ENCODE measurements at places on chromosomes 6 and 20.

GRCh38 chr20:16107172-16107870, 465.9 kb downstream of the KIF16B start:
- no peak overlapping the region for H3K4me3 ChIP-seq
- no peaks in the 10 kb centered on the region for H3K27me3 ChIP-seq
- H3K27ac ChIP-seq, result no peak overlapping the region
- no peak for DNase-seq
- H3K36me3 ChIP-seq, result no peaks in the 10 kb centered on the region

- H3K4me3 ChIP-seq, result no peak overlapping the region
- no peak for DNase-seq
- no peaks in the 10 kb centered on the region for H3K4me1 ChIP-seq
- no peaks in the 10 kb centered on the region for H3K27me3 ChIP-seq
- no peak overlapping the region for H3K27ac ChIP-seq
Observed at GRCh38 chr6:73329201-73329600, 24.9 kb downstream of the DPPA5 start.

DNA sequence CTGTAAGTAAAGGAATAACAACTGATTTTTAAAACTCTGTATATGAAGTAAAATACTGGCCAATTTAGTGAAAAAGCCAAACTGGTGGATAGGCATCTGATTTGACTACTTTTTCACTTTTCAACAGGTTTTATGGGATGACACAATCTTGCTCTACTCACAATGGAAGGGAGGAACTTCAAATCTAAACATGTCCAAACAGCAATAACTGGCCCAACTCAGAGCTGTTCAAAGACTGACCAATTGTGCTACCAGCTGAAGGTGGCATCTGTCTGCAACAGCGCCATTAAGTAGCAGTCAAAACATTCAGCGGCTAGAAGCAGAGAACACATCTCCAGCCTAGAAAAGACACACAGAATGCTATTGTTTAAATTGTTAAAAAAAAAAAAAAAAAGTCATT, 44.6 kb downstream of the SESN1 start:
- H3K27ac ChIP-seq, result no peak overlapping the region
- no peaks in the 10 kb centered on the region for H3K4me1 ChIP-seq
- H3K36me3 ChIP-seq, result no peaks in the 10 kb centered on the region
- no peak overlapping the region for H3K4me3 ChIP-seq
- no peak for DNase-seq

GRCh38 chr6:168574075-168574698, 133.2 kb downstream of the SMOC2 start:
- no peaks in the 10 kb centered on the region for H3K27me3 ChIP-seq
- H3K4me1 ChIP-seq, result no peaks in the 10 kb centered on the region
- DNase-seq, result no peak
- no peak overlapping the region for H3K27ac ChIP-seq

DNA sequence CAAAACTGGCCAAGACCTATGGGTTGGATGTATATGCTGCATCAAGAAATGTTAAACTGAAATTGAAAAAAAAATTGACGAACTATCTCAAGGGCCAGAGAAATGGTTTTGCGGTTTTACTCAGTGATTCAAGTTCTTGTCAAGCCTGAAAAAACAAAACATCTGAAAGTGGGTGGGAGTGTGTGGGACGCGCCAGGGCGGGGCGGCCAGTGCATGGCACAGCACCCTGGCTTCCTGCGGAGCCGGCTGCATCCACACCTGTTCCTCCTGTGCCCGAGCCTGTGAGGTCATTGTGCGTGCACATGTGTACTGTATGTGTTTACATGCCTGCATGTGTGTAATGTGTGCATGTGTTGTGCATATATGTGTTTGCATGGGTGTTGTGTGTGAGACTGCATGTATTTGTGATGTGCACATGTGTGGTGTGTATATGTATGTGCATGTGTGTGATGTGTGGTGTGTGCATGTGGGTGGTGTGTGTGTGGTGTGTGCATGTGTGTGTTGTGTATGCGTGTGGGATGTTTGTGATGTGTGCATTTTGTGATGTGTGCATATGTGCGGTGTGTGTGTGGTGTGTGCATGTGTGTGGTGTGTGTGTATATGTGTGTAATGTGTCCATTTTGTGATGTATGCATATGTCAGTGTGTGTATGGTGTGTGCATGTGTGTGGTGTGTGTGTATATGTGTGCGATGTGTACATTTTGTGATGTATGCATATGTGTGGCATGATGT, 59.8 kb downstream of the CDH4 start:
- no peak overlapping the region for H3K27ac ChIP-seq
- DNase-seq, result no peak
- no peaks in the 10 kb centered on the region for H3K27me3 ChIP-seq
- no peaks in the 10 kb centered on the region for H3K4me1 ChIP-seq
- no peaks in the 10 kb centered on the region for H3K36me3 ChIP-seq

DNA sequence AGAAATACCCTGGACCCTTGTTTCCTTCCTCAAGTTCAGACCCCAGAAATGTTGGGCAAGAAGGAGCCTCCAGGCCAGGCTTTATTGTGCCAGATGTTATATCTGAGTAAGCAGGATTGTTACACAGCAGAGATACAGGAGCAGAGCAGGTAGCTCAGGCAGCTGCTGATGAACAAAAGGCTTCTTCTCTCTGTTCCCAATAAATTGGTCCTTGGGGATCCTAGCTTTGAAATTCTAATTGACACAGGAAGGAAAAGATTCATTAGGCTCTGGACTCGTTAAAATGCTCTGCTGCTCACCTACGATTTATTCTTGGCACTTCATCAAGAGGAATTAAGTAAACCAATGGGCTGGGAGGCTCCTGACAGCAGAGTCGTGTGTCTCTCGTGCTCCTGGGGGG, 54.2 kb downstream of the RALY start:
- no peak for DNase-seq
- no peaks in the 10 kb centered on the region for H3K36me3 ChIP-seq
- H3K4me1 ChIP-seq, result peaks cover 3% of the 10 kb centered on the region
